ENCODE measurements at places on chromosomes 16 and 17.

- DNase-seq = no peak
Observed at GRCh38 chr17:80504686-80505413, 28.4 kb upstream of the NPTX1 start.

GRCh38 chr16:13997933-13998332 lies 73.2 kb upstream of the MRTFB start:
- DNase-seq = peak; percentile 57

DNA sequence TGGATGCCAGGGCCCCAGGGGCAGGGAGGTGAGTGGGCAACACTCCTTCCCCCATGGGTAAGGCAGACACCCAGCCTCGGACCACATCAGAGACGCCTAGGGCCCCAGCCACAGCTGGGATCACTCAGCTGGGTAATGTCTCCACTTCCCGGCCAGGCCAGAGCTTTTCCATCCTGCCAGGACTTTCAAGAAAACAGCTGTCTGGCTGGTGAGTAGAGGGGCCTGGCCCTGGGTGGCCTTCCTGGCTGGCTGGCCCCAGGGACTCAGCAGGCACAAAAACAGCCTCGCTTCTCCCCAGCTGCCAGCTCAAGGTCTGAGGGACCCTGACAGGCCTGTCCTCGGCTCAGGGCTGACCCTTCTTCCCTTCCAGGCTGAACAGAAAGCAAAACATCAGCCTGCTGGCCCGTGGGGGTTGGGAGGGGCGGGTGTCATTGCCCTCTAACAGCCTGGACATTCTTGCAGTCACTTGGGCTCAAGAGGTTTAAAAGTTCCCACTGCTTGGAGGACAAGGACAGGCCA lies 45.3 kb upstream of the JPH3 start:
- DNase-seq = no peak

DNA sequence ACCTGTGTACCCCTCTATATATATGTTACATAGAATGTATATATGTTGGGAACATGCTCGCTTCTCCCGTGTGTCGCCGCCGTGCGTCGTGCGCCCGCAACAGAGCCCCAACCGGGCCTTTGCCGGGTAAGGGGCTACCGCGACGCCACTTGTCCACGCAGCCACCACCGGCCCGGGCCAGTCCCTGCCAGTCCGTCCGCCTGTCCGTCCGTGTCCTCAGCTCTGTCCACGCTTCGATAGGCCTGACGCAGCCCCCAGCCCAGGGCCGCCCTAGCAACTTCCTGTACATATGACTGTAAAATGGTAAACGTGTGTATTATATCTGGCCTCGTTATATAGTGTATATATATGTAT lies 25.9 kb downstream of the SREBF1 start:
- no peak for DNase-seq

DNA sequence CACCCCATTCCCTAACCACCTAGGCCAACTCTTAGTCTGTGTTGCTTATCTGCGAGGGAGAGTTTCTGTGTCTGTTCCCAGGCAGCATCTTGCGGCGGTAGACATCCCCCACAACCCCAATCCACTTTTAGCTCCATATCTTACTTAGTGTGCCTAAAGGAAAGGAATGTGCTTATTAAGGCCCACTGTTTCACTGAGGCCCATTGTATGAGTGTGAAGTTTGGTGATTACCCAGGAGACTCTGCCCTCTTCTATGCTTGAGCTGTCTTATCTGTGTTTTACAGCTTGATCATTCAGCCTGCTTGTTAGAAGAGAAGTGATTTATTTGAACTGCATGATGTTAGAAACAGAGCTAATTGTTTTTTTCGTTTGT lies 10.3 kb upstream of the MLYCD start:
- peak; percentile 77 for DNase-seq

DNA sequence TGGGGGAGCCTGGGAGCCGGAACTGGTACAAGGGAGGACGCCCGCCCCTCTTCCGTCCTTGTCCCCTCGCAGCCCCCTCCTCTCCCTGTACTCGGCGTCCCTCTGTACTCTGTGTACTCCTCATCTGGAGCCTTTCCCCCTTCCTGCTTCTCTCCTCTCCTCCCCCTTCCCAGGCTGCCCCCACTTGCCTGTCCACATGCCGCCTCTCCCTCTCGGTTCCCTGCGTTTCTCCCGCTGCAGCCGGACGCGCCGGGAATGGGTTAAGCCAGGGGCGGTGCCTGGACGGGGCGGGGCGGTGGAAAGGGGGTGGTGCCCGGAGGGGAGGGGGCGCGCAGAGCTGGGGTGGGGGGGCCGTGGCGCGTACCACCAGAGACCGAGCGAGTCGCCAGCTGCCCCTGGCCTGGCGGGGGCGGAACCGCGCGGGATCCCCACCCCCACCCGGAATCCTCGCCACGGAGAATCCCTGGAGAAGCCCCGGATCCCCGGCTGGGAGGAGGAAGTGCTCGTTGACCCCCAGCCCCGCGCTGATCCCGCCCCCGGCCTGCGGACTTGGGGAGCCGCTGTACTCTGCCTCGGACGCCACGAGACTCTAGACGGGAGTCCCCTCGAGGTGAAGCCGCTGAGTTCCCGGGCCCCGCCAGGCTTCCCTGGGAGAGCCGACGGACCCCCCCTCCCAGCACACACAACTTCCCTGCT lies 22.6 kb downstream of the GJD3 start:
- DNase-seq = no peak

DNA sequence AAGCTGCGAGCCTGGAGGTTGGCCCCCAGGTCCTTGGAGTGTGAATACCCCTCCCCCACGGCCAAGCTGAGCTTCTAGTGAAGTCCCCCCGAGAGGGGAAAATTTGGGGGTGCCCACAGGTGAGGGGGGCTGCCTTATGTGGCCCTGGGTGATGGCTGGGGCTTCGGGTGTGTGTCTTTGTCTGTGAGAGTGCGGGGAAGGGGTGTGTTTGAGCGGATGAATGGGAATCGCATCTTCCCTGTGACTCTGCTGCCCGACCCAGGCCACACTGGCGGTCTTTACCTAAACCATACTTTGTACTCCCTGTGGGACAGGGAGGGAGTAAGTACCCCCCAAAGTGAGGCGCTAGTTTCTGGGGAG lies 1.3 kb downstream of the SBK1 start:
- DNase-seq = no peak

GRCh38 chr17:64148017-64148631 lies 18.2 kb upstream of the ERN1 start:
- DNase-seq = peak; percentile 30

- DNase-seq = peak; percentile 43
Observed at GRCh38 chr16:74999219-74999608, 390 bp downstream of the ZNRF1 start.

DNA sequence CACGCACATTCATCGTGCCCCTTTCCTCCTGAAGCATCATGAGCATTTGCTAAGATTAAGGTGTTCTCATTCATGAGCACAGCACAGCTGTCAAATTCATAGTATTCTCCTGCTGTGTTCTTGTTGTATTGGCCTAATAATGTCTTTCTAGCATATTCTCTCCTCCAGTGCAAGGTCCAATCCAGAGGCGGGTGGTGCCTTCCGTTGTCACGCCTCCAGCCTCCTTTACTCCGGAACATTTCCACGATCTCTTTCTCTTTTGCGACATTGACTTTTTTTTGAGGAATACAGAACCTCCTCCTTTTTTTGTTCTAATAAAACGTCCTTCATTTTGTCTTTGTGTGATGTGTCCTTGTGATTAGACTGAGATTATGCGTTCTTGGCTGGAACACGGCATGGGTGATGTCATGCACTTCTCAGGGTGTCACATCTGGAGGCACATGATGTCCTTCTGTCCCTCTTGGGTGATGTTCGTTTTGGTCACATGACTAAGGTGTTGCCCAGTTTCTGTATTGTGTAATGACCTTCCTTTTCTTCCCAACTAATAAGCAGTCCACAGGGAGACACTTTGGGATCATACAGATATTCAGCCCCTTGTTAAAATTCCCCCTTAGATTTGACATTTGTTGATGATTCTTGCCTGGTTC lies 66.3 kb downstream of the CLEC16A start:
- no peak for DNase-seq

- no peak for DNase-seq
Observed at GRCh38 chr17:47184681-47185080, 4.4 kb downstream of the CDC27 start.

GRCh38 chr17:6455321-6455705 lies 11.1 kb downstream of the PIMREG start:
- DNase-seq = peak; percentile 41

GRCh38 chr17:3636908-3637373 lies 381 bp downstream of the CTNS start:
- peak; percentile 42 for DNase-seq

GRCh38 chr17:64657610-64658125 lies 4.4 kb downstream of the SMURF2 start:
- no peak for DNase-seq

GRCh38 chr16:67170949-67171649 lies 761 bp downstream of the NOL3 start:
- DNase-seq = no peak

GRCh38 chr17:33786478-33786877 lies 468.6 kb upstream of the CCL2 start:
- DNase-seq = no peak

DNA sequence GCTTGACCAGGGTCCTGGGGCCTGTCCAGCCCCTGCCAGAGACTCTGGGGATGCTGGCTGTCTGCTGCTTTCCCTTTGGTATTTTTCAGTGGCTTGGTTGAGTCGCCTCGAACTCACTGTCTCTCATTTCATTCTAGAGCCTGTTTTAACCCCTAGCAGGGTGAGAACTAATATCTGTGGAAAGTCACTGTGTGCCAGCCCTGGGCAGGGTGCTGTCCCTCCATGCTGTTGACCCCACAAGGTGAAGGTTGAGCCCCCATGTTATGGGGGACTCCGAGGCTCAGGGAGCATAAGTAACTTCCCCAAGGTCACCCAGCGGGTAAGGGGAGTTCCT lies 33.0 kb downstream of the DCAKD start:
- DNase-seq = no peak

DNA sequence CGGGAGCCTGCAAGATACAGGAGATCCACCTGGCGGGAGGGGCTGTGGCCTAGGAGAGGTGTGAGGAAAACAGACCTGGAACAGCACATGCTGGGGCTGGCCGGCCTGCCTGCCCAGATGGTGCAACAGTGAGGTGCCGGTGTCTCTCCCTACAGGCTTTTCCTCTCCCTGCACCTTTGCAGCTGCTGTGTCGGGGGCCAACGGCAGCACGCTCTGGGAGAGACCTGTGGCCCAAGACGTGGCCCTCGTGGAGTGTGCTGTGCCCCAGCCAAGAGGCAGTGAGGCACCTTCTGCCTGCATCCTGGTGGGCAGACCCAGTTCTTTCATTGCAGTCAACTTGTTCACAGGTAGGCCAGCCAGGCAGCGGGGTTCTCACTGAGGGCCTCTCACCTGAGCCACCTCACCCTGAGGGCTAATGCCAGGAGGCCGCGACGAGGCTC lies 15.9 kb downstream of the RGS11 start:
- DNase-seq = no peak
